ENCODE measurements at places on chromosomes 7 and 10.

GRCh38 chr7:25303281-25304181, 75.2 kb upstream of the NPVF start:
- no peak for DNase-seq

DNA sequence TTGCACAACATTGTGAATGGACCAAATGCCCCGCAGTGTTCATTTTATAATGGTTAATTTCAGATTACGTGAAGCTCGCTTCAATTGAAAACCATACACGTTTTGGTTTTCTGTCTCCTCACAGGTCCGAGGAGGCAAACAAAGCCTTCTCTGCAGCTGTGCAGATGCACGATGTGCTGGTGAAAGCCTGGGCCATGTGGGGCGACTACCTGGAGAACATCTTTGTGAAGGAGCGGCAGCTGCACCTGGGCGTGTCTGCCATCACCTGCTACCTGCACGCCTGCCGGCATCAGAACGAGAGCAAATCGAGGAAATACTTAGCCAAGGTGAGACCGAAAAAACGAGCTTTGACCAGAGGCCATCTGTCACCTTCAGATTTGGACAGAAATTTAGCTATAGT, 110.3 kb downstream of the TRRAP start:
- no peak for DNase-seq

DNA sequence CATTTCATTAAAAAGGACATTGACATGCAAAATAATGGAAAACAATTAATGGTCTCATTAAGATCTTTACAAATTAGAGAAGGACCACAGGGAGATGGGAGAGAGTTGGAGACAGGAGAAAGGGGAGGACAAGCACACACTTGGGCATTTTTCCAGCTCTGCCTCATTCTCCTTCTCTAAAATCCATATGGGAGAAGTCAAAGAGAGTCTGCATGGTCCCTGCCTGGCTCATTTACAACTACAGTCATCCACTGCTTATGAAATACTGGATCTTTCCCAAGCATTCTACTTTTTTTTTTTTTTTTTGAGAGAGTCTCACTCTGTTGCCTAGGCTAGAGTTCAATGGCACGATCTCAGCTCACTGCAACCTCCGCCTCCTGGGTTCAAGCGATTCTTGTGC, 518.9 kb upstream of the CELF2 start:
- DNase-seq = no peak

DNA sequence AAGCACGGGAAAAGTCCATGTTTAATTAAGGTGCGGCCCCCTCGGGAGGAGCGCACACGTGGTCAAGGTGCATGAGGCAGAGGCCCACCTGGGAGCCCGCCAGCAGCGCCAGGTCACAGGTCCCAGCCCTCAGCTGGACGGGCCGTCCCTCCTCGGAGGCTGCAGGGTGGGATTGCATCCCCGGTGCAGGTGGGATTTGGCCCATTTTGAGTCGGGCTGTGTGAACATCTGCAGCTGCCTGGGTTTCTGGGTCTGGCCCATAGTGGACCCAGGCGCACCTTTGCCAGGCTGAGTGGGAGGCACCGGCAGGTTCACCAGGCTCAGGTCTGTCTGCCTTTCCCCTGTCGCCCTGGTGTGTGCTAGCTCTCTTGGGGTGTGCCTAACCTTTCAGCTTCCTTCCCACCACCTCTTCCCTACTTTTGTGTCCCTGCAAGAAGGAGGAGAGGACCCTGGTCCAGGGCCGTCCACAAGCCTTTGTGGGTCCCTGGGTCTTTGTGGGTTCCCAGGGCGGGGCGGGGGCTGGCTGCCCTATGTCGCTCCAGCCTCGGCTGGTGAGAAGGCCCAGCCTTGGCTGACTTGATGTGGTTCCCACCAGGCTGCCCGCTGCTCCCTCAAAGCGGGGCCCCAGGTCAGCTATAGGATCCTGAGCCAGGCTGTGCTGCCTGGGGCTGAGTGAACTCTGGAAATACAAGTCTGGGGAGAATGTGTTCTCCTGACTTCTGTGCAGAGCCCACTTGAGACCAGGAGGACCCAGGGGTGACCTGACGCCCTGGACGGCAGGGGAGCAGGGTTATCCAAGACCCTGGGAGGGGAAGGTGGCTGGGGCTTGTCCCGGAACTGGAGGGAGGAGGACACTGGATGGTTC, 186.7 kb upstream of the SHH start:
- DNase-seq = no peak

GRCh38 chr10:52443419-52444388, 129.6 kb downstream of the DKK1 start:
- no peak for DNase-seq
